ENCODE measurements at places on chromosomes 12 and 14. TPM values are rescaled to one million over a fixed set of nuclear protein-coding genes. Genes with fewer than 3 reads are reported as not detected.
A peak's percentile ranks its signal among the peaks of the same experiment; 100 is the strongest.

Gene AQP2
- not detected for total RNA-seq

Gene MSI1
- 1.6 TPM for total RNA-seq

Gene ADAM21
- not detected for total RNA-seq

Gene CD9
- 31.4 TPM for total RNA-seq

Gene RERG
- total RNA-seq: 31.4 TPM

Gene SPTB
- not detected for total RNA-seq

Gene P2RX4
- 248 TPM for total RNA-seq

Gene DEPDC4
- not detected for total RNA-seq

Gene LRCOL1
- total RNA-seq: not detected

Gene FAM186B
- not detected for total RNA-seq

Gene OR4E2
- not detected for total RNA-seq

Gene SYT10
- not detected for total RNA-seq

Gene NTS
- not detected for total RNA-seq

- no peak for DNase-seq
These were observed 1038.3 kb downstream of the BCL11B start for GRCh38 chr14:98233656-98234055.

GRCh38 chr12:108425238-108425795 is 86.2 kb upstream of the CMKLR1 start:
- DNase-seq: no peak

DNA sequence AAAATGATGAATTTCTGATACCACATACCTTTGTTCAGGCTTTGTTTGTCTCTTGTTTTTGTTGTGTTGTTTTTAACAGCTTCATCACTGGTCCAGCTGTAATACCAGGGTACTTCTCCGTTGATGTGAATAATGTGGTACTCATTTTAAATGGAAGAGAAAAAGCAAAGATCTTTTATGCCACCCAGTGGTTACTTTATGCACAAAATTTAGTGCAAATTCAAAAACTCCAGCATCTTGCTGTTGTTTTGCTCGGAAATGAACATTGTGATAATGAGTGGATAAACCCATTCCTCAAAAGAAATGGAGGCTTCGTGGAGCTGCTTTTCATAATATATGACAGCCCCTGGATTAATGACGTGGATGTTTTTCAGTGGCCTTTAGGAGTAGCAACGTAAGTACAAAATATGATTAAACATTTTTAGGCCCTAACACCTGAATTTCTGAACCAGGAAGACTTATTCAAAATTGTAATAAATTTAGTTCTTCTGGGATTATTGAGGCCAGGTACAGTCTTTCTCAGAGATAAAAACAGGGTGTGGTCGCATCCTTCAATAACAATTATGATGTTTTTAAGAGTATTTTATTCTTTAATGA is 22.4 kb downstream of the RXYLT1 start:
- DNase-seq: no peak

- no peak for DNase-seq
These were observed 49.8 kb upstream of the USP15 start for GRCh38 chr12:62210422-62210821.

DNA sequence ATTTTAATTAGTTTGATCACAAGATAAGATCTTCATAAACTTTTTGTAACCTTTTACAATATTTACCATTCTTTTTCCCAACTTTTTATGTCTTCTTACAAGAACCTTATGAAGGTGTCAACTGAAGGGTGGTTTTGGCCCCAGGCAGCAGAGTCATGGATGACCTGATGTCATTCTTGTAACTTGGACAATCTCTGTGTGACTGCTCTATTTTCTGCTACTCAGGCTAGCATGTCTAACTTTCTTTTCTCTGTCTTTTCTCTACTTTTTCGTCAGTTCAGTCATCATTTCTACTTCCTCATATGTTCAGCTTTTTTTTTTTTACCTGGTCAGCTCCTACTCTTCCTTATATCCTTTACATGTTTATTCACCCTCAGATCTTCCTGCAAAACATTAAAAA is 150.7 kb upstream of the PTPRQ start:
- no peak for DNase-seq

DNA sequence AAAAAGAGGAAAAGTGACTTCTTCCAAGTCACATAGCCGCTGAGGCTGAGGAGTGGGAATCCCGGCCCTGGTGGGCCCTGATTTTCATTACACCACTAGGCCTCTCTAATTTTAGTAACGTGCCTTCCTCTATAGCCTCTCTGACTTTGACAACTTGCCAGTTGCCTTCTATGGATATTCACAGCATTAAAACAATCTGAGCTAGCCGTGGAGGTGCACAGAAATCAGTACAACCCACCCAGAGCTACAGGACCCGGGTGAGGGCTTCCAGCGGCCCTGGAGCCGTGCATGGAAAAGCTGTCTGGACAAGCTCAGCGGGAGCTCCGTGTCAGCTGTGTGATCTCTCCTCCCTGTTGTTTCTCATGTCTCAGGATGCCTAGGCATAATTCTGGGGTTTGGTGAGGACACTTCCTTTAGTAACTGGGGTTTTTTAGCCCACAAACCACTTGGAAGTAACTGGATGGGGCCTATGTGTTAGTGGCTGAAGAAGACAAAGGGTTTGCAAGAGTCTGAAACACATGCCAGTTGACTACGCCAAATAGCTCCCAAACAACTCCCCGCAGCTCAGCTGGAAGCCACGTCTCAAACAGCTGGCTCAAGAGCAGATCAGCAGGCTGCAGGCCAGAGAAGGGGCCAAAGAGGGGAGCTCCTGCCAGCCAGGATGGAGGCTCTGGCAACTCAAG is 53.0 kb downstream of the SSH1 start:
- DNase-seq: peak; percentile 62

DNA sequence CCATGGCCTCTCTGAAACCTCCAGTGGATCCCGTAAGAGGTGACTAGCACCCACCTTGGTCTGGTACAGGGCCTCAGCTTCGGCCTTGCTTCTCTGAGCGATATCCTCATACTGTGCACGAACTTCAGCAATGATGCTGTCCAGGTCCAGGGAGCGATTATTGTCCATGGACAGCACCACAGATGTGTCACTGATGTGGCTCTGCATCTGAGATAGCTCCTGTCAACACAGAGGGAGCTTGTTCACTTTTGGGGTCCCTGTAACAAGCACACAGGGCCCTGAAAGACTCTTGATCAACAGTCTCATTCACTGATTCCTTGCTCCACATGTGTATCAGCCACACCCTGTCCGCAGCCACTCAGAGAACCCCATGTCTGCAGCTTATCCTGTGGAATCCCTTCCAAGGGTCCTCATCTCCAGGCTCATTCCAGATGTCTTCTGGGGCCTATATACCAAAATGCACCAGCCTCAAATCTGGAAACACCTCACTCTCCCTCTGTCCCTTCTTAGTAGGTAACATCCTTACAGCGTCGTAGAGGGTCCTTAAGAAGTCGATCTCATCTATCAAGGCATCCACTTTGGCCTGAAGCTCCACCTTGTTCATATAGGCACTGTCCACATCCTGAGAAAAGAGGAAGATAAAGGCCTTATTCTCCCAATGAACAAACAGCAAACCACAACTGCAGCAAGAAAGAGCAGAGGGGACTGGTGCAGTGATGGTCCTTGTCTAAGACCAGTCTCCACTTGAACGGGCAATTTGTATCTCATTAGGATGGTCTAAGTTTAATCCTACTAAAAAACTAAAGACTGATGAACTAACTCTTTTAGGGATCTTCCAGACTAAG is 3.5 kb downstream of the KRT3 start:
- no peak for DNase-seq

DNA sequence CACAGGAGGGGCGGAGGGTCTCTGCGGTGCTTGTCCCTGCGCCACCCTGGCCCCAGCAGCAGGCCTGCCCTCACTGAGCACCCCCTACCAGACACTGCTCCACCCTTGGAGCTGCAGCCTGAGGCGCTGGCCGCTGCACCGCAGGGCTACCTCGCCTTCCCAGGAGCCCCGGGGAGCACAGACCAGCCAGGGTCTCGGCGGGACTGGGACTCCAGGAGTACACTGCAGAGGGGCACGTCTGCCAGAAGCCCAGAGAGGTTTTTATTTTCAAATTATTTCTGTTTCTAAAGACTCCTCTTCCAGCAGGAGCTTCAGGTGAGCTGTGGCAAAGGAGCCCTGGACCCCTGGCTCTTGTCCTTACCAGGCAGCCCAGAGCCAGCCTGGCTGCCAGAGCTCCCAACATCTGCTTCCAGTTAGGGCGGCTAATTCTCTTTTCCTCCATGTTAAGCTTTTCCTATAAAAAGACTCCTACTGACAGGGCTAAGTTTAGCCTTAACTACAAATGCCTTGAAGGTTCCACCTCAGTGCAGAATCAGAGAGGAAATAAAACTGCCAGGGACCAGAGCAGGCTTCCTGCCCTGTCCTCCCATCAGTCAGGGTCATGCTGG is 26.4 kb downstream of the DEGS2 start:
- DNase-seq: no peak

DNA sequence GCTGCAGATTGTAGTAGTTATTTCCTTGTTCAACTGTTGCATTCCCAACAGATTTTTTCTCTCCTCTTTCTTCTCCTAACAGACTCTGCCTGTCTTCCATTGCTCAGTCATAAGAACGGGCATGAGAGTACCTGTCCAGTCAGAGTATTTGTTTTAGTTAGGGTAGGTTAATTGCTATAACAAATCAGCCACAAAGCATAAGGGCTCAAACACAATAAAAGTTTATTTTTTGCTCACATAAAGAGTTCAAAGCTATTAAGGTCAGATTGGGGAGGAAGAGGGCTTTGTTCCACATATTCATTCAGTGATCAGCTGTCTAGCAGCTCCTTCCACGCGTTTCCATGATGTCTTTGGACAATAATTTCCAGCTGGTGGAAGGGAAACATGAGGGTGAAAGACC is 92.8 kb upstream of the PLXNC1 start:
- DNase-seq: no peak

- no peak for DNase-seq
These were observed 10.4 kb downstream of the MAP4K5 start for GRCh38 chr14:50521912-50522341.

DNA sequence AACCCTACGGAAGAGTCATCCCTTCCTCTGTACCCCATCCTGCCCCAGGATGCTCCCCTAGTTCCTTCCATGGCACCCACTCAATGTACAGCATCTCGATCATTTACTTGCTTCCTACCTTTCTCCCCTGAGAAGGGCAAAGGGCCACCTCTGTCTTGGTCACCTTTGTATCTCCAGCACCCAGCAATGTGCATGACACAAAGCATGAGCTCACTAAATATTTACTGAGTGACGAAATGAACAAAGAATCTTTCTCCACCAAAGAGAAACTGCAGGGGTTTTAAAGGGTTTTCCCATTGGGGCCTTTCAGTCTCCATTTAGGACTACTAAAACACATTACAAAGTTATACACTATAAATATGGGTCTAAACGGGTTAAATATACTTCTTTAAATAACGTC is 30.6 kb downstream of the ATG14 start:
- no peak for DNase-seq

GRCh38 chr14:66624336-66624937 is 116.5 kb downstream of the GPHN start:
- peak; percentile 60 for DNase-seq

GRCh38 chr12:126198966-126199692 is 1133.9 kb downstream of the AACS start:
- no peak for DNase-seq

- peak; percentile 36 for DNase-seq
These were observed 371.0 kb downstream of the ALG10 start for GRCh38 chr12:34393086-34393820.

GRCh38 chr14:32601906-32602305 is 272.8 kb downstream of the AKAP6 start:
- no peak for DNase-seq

- DNase-seq: no peak
These were observed 53.3 kb downstream of the TMX1 start for GRCh38 chr14:51293149-51293911.

- no peak for DNase-seq
These were observed 19.1 kb downstream of the CAMKK2 start for GRCh38 chr12:121277374-121277759.

GRCh38 chr12:57360468-57360867 is 70.4 kb downstream of the R3HDM2 start:
- no peak for DNase-seq

DNA sequence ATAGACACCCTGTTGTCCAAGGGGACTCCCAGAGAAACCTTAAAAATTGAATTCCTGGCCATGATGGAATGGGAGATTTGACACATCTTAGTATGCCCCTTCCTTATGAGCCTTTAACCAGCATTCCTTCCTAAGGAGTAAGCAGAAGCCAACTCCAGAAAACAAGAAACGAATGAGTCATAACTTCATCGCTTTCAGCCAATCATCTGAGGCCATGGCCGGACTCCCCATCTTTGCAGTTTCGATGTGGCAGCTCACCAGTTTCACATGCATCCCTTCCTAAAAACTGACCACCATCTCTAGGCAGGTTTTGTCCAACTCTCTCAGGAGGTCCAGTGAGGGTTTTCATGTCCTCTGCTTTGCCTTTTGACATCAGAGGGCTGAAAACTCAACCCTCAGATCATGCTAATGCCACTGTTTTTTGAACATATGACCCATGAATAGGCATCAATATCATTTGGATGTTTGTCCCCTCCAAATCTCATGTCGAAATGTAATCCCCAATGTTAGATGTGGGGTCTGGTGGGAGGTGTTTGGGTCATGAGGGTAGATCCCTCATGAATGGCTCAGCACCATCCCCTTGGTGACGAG is 19.9 kb downstream of the DAAM1 start:
- no peak for DNase-seq

- DNase-seq: no peak
These were observed 25.3 kb downstream of the DRAM1 start for GRCh38 chr12:101902641-101903040.

DNA sequence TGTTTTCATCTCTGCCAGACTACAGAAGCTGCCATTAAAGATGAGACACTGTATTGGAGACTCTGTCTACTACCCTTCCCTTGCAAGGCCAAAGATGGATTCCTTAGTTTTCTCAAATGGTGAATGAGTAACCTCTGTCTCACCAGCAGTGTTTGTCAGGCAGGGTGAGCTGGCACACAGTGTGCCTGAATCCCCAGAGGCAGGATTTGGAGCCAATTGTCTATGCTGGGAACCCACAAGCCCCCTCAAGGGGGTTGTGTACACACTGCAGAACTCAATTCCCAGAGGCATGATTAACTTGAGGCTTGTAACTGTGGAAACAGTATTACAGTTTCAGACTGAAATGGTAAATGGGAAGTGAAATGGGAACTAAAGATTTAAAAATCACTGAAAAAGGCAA is 136.8 kb upstream of the PTPRB start:
- no peak for DNase-seq

GRCh38 chr12:12807970-12808702 is 5.0 kb upstream of the DDX47 start:
- peak; percentile 92 for DNase-seq

GRCh38 chr14:72701237-72701565 is 192.7 kb downstream of the DPF3 start:
- DNase-seq: no peak

DNA sequence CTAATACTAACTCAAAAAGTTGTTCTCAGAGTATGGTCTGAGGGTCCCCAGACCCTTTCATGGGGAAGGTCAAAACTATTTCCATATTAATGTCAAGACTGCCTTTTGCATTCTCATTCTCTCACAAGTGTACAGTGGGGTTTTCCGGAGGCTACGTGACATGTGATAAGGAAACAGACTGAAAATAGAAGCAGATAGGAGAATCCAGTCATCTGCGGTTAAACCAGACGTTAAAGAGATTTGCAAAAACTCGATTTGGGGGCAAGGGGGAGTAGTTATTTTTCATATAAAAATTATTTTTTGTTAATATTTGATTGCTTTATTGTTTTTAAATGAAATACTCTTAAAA is 1.0 kb upstream of the NAP1L1 start:
- peak; percentile 31 for DNase-seq

- DNase-seq: no peak
These were observed 286.7 kb upstream of the CRY1 start for GRCh38 chr12:107379852-107380567.

Measured in Peyer's patch (tissue), 4 donors.